ACHN (cell line): ENCODE measurements at places on chromosomes 5 and 9.
A peak's percentile ranks its signal among the peaks of the same experiment; 100 is the strongest.

DNA sequence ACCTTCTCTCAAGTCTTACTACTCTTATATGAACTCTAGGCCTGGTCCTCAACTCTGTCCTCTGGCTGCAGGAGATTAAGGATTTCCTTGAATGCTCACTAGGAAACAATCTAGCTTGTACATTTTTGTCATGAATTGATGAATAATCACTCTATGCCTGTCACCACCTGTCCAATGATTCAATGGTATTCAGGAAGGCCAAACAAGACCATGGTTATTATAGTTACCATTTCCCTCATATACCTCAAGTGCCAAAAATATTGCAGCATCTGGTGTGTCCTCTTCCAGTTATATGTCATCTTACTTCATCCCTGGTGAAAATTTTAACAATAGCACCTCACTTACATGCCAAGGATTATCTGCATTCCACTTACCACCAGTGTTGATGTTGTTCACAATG lies 179.0 kb upstream of the MOCS2 start:
- DNase-seq = no peak

DNA sequence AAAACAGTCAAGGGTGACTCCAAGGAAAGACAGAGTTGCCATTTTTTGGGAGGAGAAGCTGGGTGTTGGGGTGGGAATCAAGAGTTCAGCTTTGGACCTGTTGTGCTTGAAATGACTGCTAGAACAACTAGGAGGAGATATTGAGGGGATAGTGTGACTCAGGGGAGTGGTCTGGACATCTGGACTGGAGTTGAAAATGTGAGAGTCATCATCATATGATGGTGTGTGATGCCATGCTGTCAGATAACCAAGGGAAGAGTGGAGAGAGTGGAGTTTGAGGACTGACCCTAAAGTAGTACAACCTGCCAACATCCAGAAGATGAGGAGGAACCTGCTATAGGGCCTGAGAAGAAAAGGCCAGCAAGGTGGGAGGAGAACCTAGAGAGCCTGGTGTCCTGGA lies 199.7 kb downstream of the ARHGEF28 start:
- DNase-seq = no peak

DNA sequence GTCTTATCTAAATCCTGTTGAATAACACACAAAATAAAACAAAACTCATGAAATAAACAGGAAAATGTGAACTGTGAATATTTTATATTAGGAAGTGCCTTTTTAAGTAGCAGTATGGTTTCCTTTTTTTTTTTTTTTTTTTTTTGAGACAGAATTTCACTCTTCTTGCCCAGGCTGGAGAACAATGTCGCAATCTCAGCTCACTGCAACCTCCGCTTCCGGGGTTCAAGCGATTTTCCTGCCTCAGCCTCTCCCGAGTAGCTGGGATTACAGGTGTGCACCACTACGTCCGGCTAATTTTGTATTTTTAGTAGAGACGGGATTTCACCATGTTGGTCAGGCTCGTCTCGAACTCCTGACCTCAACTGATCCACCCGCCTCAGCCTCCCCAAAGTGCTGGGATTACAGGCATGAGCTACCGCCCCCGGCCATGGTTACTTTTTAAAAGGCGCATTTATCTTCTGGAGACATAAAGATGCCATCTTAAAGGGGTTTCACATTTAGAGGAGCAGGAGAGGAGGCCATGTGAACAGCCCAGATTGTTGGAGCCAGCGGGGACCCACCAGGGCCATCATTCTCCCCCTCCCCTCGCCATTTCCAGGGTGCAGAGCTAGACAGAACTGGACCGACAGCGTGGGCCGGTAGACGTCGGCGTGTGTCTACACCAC lies 64.1 kb downstream of the ROR2 start:
- DNase-seq = no peak

GRCh38 chr5:146399481-146399880 lies 47.7 kb upstream of the TCERG1 start:
- DNase-seq = no peak

- no peak for DNase-seq
Observed at GRCh38 chr9:121776001-121776738, 124.7 kb downstream of the DAB2IP start.

GRCh38 chr5:5063533-5063953 lies 76.6 kb upstream of the ADAMTS16 start:
- DNase-seq = peak; percentile 42
